ENCODE measurements at places on chromosomes 11 and 22.

GRCh38 chr11:47278769-47279168 is 8.8 kb downstream of the MADD start:
- no peak for DNase-seq

DNA sequence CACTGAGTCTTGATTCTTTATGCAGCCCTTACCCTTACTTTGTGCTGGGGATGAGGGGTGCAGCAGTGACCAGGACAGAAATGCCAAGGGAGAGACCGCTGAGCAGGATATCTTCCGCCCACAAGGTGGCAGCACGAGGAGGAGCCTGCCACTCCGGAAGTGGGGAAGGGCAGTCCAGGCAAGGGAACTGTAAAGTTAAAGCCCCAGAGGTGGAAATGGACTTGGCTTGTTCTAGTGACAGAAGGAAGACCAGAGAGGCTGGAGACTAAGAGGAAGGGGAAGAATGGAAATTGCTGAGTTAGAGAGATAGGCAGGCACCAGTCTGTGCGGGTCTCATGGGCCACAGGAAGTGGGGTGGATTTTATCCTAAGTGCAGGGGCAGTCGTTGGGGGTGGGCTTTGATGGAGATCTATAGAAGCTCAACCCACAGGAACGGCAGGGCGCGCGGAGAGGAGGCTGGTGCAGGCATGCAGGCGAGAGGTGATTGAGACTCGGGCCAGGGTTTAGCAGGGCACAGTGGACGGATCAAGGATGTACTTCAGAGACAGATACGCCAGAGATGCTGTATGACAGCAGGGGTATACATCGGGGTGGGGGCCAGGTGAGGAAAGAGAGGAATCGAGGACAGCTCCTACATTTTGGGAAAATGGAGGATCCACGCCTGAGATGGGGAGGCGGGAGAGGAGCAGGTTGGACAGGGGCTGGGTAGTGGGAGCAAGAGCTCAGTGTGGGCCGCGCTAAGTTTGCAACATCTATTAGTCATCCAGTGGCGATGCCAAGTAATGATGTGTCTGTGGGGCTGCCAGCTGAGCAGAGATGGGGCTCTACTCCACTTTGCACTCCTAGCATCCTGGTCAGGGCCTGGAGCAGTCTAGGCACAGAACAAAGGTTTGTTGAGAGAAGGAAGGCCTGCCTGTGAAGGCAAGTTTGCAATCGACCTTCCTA is 3.3 kb upstream of the GRK2 start:
- peak; percentile 86 for DNase-seq

DNA sequence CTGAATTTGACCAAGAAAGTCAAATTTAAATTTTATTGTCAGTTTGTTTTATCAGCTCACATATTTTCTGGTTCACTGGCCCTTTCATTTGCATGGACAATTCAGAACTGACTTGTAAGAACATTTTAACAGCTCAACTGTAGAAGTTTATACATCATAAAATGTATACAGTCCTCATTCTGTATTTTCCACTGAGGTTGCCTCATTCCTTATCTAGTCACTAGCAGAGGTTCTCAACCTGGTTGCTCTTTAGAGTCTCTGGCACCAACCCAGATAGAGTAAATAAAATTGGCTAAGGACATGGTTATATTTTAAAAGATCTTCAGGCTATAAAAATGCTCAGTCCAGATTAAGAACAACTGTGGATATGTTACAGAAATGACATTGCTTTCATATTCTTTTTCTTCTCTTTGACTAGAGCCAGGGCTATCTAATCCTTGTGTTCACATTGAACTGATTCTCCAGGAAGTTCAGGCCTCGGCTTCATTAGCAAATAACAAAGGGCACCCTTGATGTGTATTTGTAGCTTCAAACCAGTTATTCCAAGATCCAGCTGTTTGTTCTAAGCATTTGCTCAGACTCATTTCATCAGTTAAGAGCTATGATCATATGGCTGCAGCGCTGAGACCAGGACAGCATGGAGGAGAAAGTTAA is 782.5 kb downstream of the ETS1 start:
- DNase-seq, result no peak

- no peak for DNase-seq
These were observed 114.7 kb downstream of the SGSM3 start for GRCh38 chr22:40484906-40485669.

DNA sequence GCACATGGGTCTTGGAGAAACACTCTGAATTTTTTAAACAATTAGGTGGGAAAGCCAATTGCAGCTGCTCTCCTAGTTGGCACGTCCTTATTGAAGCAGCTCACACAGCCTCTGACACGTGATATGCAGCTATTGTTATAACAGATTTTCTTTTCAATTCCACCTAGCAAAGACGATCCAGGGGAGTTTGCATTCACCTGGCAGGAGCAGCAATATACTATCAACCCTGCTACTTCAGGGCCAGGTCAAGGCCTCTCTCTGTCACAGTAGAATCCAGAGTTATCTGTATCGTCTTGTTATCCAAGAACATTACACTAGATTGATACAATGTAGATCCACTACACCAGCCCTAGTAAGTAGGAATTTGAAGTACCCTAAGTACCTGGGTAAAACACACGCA is 8.3 kb downstream of the KRTAP5-11 start:
- no peak for DNase-seq
